H1 (cell line): ENCODE measurements at places on chromosomes 1 and 21.

DNA sequence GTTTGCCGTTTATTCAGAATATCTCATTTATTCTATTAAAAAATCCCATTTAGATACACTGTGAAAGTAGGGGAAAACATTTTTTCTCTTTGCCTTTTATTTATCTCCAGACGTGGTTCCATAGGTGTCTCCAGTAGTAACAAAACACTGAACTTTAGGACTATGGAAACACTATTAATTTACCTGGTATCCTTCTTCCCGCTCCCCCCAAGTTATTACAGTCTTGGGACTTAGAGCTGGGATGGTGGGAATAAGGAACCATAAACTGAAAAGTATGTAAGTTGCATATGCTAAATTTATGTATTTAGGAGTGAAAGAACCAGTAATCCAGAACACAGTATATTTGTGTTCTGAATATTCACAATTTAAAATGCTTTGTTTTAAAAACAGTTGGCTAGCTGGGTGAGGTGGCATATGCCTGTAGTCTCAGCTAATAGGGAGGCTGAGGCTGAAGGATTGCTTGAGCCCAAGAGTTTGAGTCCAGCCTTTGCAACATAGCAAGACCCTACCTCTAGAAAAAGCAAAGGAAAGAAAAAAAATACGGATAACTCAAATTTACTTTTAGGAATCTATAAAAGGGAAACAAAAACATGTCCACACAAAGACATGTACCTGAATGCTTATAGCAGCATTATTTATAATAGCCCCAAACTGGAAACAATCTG is 3.1 kb downstream of the DNAJB4 start:
- no peaks in the 10 kb centered on the region for H3K36me3 ChIP-seq
- peaks cover 5% of the 10 kb centered on the region; the same call in 1 of the 2 replicates for H3K4me1 ChIP-seq
- H3K27me3 ChIP-seq, result no peaks in the 10 kb centered on the region
- DNase-seq, result no peak
- H3K4me3 ChIP-seq, result no peak overlapping the region

- H3K4me1 ChIP-seq, result no peaks in the 10 kb centered on the region
- H3K27me3 ChIP-seq, result no peaks in the 10 kb centered on the region; the same call in 1 of the 2 replicates
- H3K27ac ChIP-seq, result no peak overlapping the region
- DNase-seq, result no peak
- H3K36me3 ChIP-seq, result no peaks in the 10 kb centered on the region
Measured at GRCh38 chr1:200694738-200695137, 25.0 kb upstream of the DDX59 start.

DNA sequence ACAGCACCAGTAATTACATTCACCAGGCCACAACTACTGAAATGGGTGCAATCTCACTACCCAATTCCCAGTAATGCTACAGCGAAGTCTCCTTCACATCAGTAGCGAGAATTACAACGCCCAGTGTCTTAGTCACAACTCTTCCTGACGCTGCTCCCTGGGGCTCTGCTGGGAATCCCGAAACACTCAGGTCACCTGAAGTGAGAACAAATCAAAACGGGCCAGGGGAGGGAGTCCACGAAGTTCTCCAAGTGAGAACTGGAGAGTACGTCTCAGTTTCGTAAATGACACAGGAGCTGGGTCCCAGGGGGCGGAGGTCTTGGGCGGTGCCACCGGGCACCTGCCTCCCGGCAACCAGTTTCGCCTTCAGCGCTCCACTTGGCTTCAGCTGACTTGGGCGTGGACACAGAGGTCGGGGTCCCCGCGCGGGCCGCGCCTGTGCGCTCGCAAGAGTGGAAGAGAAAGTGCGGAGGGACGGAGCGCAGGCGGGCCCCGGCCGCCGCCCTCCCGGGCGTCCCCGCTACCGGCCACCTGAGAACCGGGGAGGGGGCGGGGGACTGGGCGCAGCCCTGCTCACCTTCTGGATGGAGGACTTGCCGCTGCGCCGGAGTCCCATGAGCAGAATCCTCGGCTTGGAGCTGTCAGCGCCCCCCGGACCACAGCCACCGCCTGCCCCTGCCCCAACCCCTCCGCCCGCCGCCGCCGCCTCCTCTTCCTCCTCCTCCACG is 575 bp downstream of the RRAGC start:
- H3K27me3 ChIP-seq, result no peaks in the 10 kb centered on the region
- no peak for DNase-seq
- H3K27ac ChIP-seq, result no peak overlapping the region

GRCh38 chr1:206721454-206721853 is 36.7 kb downstream of the MAPKAPK2 start:
- H3K4me3 ChIP-seq, result no peak overlapping the region
- H3K27ac ChIP-seq, result no peak overlapping the region
- no peaks in the 10 kb centered on the region for H3K36me3 ChIP-seq
- peaks cover 6% of the 10 kb centered on the region for H3K4me1 ChIP-seq
- no peaks in the 10 kb centered on the region for H3K27me3 ChIP-seq
- no peak for DNase-seq

GRCh38 chr1:72649991-72650390 is 367.7 kb upstream of the NEGR1 start:
- H3K4me1 ChIP-seq, result no peaks in the 10 kb centered on the region
- no peak for DNase-seq
- no peak overlapping the region for H3K27ac ChIP-seq
